CD4-positive, alpha-beta T cell treated with Interleukin-6 for 4 hours (primary cell): ENCODE measurements at places on chromosomes 3 and 15.

DNA sequence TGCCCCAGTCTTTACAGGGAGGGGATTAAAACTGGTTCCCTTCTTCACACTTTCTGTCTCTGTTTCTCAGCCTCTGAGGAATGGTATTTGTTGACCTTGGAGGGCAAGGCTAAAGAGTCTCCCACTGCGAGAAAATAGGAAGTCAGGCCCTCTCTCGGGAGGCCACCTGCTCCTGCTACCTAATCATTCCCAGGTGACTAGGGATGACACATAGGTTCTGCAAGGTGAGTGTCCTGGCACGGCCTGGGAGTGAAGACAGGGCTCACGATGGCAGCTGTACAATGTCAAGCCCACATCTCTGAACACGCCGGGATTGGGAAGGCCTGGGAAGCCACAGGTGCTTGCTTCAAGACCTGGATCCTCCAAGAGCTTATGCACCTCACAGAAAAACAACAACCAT, 314.2 kb downstream of the NTRK3 start:
- no peak for DNase-seq

GRCh38 chr15:59680870-59681269, 8.2 kb downstream of the BNIP2 start:
- DNase-seq: no peak

GRCh38 chr3:187062526-187063177, 76.6 kb downstream of the RPL39L start:
- DNase-seq: no peak

DNA sequence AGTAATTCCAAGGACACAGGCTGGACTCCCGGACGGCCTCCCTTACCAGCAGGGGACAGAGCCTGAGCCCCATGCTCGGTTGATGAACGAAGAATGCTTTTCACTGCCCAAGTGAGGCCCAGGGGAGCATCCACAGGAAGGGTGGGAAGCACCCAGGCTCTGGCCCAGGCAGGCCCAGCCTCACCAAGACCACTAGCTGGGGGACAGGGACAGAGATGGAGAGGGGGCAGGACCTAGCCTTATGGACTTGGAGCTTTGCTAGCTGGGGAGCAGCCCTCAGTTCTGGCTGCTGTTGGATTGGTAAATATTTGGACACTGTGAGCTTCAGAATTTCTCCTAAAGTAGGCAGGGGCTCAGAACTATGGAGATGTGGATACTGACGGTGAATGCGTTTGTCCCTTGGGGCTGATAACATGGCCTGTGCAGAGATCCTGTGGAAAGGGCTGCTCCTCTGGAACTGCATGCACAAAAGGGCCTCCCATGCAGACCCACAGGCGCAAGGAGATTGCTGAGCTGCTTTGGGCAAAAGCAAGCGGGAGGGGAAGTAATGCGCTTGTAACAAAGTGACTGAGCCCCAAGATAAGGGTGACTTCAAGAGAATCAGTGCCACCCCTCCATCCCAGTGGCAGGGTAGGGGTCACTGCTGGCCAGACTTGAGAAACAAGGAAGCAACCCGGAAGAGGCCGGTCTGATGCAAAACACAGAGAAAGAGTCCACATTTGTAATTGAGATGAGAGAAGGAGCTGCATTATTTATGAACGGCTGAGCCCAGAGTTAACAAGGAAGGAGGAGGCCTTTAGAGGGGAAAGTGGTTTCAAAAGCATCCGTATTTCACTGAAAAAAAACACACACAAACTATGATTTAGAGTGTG, 70.1 kb upstream of the MEF2A start:
- no peak for DNase-seq

- no peak for DNase-seq
These were observed 50.9 kb upstream of the CHRNB4 start for GRCh38 chr15:78691851-78692421.

GRCh38 chr3:187039100-187039722, 100.1 kb downstream of the RPL39L start:
- DNase-seq: peak; percentile 63

DNA sequence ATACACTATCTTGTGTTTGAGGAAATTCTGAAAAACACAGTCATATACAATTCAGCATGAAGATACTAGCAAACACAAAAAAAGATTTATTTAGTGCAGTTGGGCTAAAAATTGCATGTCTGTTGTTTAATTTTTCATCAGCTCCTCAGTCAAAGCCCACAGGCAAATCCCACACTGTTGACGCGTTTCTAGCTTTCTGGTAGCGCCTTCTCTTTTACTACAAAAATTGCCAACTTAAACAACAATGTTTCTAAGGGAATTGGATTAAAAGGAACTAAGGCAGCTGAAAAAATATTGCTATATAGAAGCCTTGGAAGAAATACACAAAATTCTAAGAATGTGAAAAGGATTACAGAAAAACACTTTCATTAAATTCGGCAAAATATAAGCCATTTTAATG, 196.7 kb upstream of the P2RY1 start:
- DNase-seq: no peak

GRCh38 chr3:130462089-130462488, 54.9 kb upstream of the COL6A6 start:
- no peak for DNase-seq

- DNase-seq: no peak
These were observed 151.8 kb downstream of the MEX3B start for GRCh38 chr15:81894061-81894460.

DNA sequence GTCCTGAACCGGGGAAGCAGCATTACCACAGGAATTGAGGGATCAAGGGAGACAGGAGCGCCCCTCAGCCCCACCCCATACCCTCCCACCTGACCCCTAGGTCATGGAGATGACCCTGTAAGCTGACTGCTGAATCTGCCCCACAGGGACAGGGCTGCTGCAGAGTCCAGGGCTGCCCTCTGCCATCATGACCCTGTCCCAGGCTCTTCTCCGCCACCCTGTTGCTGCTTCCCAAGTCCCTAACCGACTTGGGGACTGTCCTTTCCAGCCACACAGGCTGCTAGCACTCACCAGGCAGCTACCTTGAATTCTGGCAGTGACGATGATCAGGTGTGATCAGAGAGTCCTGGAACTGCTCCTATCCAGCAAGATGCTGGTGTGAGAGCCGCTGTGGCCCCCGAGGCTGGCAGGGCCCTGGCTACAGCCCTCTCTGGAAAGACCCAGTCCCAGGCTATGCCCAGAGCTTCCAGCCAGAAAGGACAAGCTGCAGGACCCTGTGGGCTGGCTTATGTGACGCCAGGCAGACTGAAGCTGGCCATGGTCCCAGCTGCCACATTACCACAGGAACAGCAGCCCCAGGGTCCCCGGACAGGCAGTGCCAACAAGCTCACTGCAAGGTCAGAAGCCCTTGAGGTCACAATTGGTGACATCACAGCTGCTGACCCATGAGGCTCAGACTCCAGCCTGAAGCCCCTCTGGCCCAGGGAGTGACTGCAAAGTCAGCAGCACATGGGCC, at the start of gene C3orf22:
C3orf22 (minus strand) TSS at position 597 of the 736 bp plus-strand sequence. CDS start 5,542 bp downstream, outside the sequence.
- DNase-seq: no peak

DNA sequence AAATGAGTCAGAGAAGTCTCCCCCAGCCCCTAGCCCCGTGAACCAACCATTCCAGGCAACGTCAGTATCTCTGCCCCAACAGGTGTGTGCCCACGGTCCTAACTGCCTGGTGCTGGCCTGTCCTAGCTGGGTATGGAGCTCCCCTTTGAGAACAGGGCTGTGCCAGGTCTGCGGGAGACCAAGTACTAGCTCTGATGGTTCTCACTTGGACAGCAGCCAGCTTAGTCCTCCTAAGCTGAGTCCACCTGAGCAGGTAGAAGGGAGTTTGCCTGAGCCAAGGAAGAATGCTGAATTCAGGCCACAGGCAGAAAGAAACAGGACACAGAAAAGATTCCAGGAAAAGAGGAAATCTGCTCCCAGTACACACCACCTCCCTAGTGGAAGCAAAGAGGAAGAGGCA, 33.1 kb upstream of the PARL start:
- DNase-seq: no peak

- no peak for DNase-seq
These were observed 333.8 kb downstream of the ZNF621 start for GRCh38 chr3:40858364-40859115.

DNA sequence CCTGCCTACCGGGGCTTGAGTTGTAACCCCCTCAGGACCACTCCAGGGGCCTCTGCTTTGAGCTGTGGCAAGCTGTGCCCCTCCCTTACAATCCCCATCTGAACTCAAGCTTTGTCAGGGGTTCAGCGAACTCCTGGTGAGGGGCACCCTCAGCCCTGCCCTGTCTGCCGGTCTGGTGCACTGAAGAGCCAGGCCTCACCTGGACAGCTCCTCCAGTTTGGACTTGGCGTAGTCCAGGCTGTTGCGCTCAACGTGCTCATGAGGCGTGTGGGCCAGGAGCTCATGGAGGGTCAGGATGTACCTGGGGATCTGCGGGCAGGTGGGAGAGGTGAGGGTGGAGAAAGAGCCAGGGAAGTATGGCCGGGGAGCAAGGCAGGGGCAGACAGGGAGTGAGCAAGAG, 59.4 kb downstream of the RASGRF1 start:
- no peak for DNase-seq

- DNase-seq: peak; percentile 44
These were observed 32.4 kb upstream of the HES1 start for GRCh38 chr3:194103505-194103904.

- no peak for DNase-seq
These were observed 2.1 kb upstream of the HTR3D start for GRCh38 chr3:184029443-184029842.

- DNase-seq: no peak
These were observed 123.1 kb downstream of the TPRA1 start for GRCh38 chr3:127467391-127467790.

DNA sequence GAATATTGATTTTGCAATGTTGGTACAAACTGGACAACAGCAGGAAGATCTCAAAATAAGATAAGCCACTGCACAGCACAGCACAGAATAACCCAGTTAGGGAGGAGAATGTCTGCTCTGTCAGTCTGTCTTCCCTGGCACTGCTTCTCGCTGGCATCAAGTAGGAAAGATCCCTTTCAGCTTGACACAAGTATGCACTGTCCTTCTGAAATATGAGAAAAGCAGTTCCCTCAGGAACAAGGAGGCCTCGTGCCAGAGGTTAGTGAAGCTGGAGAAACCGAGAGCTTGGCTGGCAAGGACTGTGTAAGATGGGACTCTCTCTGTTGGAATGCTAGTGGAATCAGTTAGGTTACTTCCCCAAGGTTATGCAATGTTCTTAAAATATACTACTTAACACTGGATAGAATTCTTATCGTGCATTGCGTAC, 59.1 kb downstream of the FMN1 start:
- DNase-seq: no peak

- DNase-seq: no peak
These were observed 181.6 kb downstream of the ABHD5 start for GRCh38 chr3:43872301-43872700.

GRCh38 chr3:30324587-30324986, 281.8 kb upstream of the TGFBR2 start:
- DNase-seq: no peak

- DNase-seq: no peak
These were observed 97.9 kb upstream of the UNC13C start for GRCh38 chr15:53880357-53880756.

DNA sequence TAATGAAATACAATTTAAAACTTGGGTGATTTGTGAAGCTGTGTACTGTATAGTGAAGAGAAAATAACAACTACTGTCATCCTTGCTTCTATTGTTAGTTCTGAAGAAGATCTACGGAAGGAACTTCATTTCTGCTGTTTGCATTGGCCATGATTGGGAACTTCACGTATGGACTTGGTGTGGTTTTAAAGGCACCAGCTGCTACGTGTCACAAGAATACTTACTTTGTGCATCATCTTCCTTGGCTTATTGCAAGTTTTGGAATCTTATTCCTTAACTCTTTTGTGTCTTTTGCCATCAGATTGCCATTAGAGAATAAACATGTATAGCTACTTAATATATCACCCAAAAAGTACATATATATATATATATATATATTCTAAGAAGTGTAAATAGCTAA, 75.0 kb upstream of the VEPH1 start:
- no peak for DNase-seq

- no peak for DNase-seq
These were observed 3.4 kb downstream of the IFT57 start for GRCh38 chr3:108218811-108219210.

GRCh38 chr3:188697127-188697526, 474.6 kb upstream of the TPRG1 start:
- DNase-seq: no peak

GRCh38 chr3:138640537-138640936, 32.0 kb downstream of the FAIM start:
- no peak for DNase-seq

DNA sequence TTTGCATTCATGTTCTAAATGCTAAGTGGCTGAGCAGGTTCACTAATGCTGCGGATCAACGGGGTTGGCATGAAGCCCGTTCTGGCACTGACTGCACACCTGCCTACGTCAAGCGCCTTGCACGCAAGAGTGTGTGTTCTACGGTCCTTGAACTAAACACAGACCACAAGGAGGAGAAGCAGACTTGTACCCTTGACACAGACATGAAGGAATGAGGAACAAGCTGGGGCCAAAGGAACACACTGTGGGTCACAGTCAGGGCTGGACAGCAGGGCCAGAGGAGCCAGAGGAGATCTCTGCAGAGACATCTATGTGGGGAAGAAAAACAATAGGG, 48.0 kb upstream of the LDHAL6B start:
- DNase-seq: no peak

DNA sequence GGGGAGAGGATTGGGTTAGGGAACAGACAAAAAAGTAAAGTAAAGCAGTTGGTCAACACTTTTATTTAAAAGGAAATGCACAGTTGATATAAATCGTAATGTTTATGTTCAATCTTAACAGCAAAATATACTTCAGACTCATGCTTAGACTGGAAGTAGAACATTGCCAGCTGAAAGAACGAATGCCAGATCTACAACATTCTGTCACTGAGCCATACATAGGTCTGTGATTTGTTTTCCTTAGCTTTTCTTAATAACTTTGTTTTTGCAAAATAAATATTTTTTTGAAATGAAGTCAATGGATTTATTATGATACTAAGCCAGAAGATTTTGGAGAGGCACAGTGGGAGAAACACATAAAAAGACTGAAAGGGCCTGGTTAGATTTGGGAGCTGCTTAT, 62.0 kb downstream of the LEKR1 start:
- no peak for DNase-seq

GRCh38 chr3:48855681-48856447, 8.2 kb upstream of the PRKAR2A start:
- DNase-seq: no peak

DNA sequence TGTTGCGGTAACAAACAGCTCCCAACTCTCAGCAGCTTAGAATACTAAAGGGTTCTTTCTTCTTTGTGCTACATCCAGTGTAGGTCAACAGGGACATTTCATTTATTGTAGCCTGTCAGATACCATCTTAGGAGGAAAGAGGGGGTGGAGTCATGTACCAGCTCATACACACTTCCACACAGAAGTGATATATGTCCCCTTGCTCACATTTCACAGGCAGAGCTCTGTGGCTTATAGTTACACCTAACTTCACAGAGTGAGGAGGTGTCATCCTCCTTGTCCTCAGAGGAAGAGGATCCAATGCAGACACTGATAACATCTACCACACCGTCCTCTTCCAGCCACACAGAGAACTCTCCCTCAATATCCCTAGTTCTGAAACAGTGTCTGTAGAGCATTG, 247.2 kb downstream of the SLCO3A1 start:
- DNase-seq: no peak

DNA sequence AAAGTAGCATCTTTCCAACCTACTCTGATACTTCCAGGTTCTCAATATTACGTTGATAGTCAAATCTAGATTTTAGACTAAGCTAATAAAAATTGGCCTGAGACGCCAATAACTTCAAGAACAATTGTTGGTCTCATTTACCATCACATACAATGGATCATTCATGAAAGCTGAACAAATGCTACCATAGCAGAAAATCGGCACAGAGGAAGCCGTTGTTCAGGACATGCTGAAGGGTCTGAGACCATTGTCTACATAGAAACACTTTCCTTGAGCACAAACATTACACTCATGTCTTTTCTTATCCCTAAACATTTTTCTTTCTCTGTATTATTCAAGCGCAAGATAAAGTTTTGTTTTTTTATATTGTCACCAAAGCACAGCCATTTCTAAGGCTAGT, 37.2 kb upstream of the FHIT start:
- DNase-seq: no peak
